ENCODE measurements at places on chromosomes 2 and 18. TPM values are rescaled to one million over a fixed set of nuclear protein-coding genes. Genes with fewer than 3 reads are reported as not detected.

The CIDEA gene
- total RNA-seq = 12.5 TPM

The ZNF804A gene
- total RNA-seq = not detected

The CCDC138 gene
- total RNA-seq = 9.0 TPM

The TRIM43 gene
- total RNA-seq = not detected

The DHRS9 gene
- not detected for total RNA-seq

The ALPP gene
- not detected for total RNA-seq

DNA sequence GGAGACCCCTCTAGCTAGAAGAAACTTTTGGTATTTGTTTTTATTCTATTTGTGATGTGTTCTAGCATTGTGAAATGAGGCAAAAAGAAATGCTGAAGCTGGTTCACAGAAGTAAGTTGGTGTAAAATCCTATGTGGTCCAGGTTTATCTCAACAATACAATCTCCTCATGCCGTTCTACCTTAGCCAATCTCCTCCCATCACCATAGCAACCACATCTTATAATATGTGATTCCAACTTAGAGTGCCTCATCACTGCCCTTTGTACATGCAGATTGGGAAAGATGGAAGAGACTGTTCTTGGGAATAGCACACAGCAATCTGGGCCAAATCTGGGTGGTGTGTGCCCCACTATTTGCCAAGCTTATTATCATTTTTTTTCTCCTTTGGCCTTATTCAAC is 30.3 kb downstream of the DPP10 start:
- DNase-seq = no peak

DNA sequence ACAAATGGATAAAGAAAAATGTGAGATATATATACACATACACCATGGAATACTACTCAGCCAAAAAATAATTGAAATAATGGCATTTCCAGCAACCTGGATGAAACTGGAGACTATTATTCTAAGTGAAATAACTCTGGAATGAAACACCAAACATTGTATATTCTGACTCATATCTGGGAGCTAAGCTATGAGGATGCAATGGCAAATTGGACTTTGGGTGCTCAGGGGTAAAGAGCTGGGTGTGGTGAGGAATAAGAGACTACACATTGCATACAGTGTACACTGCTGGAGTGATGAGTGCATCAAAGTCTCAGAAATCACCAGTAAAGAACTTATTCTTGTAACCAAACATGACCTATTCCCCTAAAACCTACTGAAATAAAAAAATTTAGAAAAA is 636.0 kb upstream of the LRATD1 start:
- DNase-seq = peak; percentile 64

DNA sequence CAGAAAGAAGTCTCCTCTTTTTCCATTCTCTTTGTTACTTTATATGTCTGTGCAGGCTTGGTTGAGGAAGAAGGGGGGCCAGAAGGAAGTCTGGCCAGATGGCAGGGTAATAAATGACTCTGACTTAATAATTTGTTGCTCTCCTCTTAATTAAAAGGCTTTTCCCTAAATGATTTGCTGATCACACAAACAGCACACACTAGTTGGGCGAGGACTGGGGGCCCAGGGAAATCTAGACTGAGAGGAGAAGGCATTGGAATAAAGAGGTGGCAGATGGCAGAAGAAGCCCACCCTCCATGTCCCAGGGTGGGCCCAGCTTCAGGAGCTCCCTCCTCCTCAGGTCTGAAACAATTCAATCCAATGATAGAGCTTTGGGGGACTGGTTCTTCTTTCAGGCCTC is 12.7 kb upstream of the SMARCAL1 start:
- DNase-seq = no peak

- no peak for DNase-seq
Measured at GRCh38 chr2:143476336-143477087, 347.3 kb downstream of the ARHGAP15 start.

GRCh38 chr18:51582551-51582950 is 385.1 kb upstream of the MEX3C start:
- DNase-seq = no peak

DNA sequence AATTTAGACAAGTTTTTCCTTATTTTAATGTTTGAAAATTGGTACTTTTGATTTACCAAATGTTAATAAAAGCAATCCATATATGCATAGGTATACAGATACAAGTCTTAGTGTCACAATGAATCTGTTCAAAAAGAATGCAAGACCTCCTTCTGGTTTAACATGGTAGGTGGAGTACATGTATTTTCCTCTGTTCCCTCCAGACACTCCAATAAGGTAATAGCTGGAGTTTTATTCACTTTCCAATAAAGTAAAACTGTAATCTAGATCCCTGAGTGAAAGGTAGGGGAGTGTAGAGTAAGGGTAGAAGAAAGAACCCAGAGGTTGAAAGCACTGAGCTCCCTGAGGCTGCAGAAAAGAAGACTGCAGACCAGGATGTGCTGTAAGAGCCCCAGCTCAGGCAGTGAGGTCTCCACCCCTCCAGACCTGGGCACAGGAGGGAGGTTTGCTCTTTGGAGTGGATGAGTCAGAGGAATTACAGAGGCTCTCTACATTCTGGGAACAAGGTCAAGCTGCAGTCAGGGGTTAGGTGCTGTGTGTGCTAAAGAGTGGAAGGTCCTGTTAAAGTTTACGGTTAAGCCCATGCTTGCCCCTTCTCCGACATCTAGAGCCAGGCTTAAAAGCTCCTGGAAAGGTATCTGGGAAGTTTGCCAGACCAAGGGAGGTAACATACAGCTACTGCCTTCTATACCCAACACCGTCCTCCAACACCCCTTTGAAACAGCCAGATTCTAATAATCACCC is 27.6 kb upstream of the STAT1 start:
- DNase-seq = no peak

- no peak for DNase-seq
Measured at GRCh38 chr18:76487782-76488181, 7.3 kb downstream of the ZNF516 start.

Data from foreskin keratinocyte (primary cell).